ENCODE measurements at places on chromosomes 2 and 18. TPM values are rescaled to one million over a fixed set of nuclear protein-coding genes. Genes with fewer than 3 reads are reported as not detected.

DNA sequence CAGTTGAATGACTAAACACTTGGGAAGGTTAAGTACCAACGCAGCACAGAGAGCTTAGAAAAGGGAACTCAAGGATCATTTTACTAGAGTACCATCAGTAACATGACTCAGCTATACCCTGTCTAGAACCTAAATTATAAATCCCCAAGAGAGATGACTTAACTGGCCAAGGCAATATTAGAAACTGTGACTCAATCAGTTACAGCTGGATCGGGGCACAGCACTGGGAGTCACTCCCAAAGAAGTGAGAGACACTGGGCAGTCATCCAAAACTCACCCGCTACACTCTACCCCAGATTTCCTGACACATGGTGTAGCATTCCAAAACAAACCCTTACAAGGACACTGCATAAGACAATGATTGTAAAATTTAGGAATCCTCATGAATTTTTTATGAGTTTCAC, 17.7 kb downstream of the IWS1 start:
- DNase-seq, result no peak

DNA sequence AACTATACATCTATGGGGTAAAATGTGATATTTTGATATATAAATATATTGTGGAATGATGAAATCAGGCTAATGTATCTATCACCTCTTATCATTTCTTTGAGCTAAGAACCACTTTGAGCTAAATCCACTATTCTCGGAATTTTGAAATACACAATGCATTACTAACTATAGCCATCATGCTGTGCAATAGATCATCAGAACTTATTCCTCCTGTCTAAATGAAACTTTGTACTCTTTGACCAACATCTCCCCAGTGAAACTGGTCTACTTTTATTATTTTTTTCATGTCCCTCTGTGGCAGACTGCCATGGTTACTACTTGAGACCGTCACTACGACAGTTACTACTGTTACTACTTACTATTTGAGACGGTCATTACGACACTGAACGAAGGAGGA, 11.4 kb downstream of the PECR start:
- no peak for DNase-seq

- DNase-seq, result no peak
Measured at GRCh38 chr2:217990791-217991465, 11.9 kb downstream of the TNS1 start.

- peak; percentile 68 for DNase-seq
Measured at GRCh38 chr2:129769185-129769991, 210.1 kb upstream of the RAB6C start.

DNA sequence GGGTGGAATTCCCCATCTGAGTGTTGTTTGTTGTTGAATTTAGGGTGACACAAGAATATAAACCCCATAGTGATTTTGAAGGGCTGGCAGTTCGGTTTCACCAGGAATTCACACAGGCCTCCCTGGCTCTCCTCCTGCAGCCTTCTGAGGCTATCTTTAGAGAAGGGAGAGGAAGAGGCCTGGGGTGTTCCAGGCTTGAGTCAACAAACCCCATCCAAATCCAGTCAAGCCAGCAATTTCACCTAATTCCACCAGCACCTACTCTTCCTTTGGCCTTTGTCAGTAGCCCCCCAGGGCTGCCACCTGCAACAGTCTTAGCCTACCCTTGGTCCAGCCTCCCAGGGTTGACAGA, 32.0 kb downstream of the MARCHF4 start:
- DNase-seq, result no peak

DNA sequence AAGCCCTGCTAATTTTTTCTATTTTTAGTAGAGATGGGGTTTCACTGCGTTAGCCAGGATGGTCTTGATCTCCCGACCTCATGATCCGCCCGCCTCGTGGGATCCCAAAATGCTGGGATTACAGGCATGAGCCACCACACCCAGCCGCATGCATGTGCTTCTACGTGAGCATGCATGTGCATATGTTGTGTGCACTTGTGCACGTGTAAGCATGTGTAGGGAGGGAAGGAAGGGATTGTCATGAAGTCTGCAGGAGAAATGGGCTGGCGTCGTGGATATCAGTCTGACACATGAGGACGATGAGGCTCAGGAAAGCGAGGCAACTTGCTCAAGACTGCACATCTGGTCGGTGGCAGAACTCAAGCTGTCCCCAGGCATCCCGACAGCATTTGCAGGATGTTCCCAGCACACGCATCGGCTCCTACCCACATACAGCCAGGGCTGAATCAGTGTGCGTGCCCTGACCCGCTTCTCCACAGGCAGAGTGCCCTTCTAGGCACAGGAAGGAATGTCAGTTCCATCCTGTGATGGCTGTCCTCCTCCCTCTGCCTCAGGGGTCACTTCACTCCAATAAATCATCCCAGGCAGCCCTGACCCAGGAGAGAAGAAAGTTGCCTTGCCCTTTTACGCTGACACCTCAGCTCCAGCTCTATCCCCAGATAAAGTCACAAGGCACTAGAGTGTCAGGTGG, 49.9 kb upstream of the SLC14A2 start:
- DNase-seq, result no peak

GRCh38 chr2:146040051-146040450, 1520.1 kb upstream of the ZEB2 start:
- no peak for DNase-seq

- DNase-seq, result no peak
Measured at GRCh38 chr2:184449760-184450159, 148.6 kb upstream of the ZNF804A start.

DNA sequence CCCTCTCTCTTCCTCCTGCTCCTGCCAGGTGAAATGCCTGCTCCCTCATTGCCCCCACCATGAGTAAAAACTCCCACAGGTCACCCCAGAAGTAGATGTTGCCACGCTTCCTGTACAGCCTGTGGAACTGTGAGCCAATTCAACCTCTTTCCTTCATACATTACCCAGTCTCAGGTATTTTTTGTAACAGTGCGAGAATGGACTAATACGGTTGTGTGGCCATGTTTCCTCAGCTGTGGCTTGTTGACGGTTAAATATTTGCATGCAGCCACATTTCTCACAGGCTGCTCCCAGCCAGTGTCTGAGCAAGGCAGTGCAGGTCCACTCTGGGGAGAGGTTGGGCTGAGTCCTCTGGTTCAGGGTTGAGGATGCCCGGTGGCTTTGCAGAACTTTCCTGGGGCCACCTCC, 27.8 kb upstream of the COPS8 start:
- no peak for DNase-seq

GRCh38 chr2:166163775-166164174, 36.0 kb upstream of the SCN1A start:
- no peak for DNase-seq

DNA sequence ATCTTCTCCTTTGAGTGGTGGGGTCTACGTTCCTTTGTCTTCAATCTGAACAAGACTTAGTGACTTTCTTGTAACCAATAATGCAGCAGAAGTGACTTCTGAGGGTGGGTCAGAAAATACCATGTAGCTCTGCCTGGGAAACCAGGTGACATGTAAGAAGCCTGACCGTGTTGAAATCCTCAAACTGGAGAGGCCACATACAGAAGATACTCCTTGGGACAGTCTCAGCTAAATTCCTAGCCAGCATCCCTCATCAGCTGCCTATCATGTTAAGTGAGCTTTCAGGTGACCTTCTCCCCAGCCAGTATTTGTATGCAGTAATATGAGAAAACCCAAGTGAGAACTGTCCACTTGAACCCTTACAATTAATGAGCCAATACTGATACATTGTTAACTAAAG, 27.0 kb downstream of the PPM1B start:
- DNase-seq, result no peak

DNA sequence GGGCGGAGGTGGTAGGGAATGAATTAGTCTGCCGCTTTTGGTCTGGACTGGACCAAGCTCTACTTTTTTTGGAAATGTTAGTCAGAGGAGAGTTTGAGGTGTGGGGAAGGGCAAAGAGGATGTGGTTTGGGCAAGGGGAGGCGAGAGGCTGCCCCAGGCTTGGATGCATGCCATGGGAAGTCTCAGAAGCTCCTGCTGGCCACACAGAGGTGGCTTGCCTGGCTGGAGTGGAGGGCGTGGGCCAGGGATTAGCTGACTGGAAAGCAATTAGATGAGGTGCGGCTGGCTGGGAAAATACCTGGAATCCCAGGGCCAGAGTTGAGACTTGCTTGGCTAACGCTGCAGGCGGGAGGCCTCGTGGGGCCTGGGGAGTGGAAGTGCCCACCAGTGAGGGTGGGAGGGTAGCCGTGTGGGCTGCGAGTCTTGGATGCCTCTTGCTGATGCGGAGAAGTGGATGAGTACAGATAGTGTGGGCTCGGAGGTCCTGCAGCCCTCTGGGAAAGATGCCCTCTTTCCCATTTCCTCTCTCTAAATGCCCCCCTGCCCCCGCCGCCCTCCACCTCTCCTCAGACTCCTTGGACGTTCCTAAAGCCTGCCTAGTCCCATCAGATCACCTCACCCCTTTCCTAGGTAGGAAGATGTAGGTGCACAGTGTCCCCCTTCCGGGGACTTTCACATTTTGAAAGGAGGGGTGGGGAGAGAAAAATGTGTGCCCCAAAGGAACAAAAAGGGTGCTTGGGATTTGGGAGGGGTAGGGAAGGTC, 117.6 kb downstream of the SMAD7 start:
- peak; percentile 92 for DNase-seq

Gene TUBB8B
- not detected for total RNA-seq

Gene NTSR2
- not detected for total RNA-seq
